ENCODE measurements at places on chromosomes 2 and 18.

DNA sequence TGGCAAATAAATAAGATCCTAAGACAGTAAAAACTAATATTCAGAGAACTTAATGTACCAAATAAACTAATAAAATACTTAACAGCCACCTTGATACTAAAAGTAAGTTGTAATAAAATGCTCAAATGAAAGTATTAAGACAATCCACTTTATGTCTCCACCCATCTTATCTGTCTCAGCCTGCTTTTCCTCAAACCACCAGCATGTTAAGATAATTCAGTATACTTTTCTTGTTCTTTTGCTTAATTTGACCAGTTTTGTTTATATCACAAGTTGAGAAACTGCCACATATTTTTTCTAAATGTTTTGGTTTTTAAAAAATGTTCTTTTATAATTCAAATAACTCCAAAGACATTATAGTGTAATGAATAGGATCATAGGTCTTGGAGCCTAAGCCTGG lies 142.0 kb downstream of the MBD5 start:
- no peak for DNase-seq

DNA sequence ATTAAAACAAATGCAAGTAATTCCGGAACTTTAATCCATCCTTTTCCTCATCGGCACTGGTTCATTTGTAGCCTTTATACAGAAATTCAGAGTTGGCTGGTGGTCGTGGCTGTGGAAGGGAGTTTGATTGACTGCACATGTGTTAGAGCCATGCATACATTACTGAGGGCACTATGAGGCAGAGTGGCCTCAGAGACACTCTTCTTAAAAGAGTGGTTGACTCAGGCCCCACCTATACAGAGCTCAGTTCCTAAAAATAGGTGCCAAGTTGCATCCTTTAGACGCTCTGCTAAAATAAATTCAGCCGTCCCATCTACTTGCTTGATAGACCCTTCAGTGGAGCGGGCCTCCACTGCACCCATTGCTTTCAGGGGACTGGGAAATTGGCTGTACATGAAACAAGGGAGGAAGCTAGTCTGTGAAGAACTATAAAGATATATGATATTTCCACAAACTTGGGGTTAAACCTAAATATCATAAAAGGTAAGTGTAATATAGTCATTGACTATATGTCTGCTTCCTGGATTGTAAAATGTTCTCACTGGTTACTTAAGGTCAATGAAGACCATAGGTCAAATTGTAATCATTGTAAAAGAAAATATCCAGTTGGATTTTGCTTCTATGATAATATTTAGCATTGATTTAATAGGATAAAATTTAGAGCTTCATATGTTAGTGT lies 298.9 kb downstream of the XIRP2 start:
- no peak for DNase-seq

GRCh38 chr18:48785091-48785614 lies 165.6 kb downstream of the SMAD7 start:
- no peak for DNase-seq

- DNase-seq, result no peak
Observed at GRCh38 chr18:44273298-44273697, 407.4 kb upstream of the SETBP1 start.

- DNase-seq, result no peak
Observed at GRCh38 chr2:69138793-69139459, 125.9 kb downstream of the ANTXR1 start.
